GM23248 (cell line): ENCODE measurements at places on chromosomes 7 and 10.

DNA sequence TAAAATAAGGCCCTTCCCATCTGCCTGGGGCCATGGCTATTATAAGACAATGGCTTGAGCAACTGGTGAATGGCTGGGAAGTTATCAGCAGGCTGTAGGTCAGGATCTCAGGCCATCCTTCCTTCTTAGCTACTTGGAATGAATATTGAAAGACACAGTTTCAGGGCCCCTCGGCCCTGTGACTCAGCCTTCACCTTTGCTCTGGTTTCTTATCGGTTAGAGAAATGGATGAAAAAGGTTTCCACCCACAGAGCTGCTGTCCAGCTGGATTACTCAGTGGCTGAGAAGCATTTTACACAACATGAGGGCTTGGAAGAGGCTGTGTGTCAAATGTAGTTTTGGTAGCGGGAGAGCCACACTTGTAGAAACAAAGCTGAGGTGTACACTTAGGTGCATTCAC, 9.4 kb downstream of the ACSL5 start:
- peak; percentile 73 for DNase-seq

GRCh38 chr7:90061077-90061476, 93.2 kb upstream of the STEAP1 start:
- no peak for DNase-seq

DNA sequence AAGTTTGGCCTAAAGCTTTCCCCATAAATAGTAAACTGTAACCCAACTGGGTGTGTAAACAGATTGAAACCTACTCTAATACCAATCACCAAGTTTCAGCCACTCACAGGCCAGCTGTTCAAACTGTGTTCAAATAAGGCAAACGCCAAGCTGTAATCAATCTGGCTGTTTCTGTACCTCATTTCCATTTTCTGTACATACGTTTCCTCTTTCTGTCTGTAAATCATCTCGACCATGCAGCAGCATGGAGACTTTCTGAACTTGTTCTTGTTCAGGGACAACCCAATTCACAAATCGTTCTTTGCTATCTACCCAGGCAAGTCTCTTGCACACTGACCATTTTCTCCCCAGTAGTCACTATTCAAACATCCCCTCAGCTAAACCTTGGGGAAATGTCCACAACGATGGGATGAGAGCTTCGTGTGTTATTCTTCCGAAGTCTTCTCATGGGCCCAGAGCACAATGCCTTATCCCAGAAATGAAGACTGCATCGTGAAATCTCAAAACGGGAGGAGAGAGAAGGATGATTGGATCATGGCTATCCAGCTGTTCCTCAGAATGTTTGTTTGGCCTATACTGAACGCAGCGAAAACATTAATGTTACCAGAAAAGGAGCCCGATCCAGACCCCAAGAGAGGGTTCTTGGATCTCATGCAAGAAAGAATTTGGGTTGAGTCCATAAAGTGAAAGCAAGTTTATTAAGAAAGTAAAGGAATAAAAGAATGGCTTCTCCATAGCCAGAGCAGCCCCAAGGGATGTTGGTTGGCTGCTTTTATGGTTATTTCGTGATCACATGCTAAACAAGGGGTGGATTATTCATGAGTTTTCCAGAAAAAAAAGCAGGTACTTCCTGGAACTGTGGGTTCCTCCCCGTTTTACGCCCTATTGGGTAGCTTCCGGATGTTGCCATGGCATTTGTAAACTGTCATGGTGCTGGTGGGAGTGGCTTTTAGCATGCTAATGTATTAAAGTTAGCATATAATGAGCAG, 86.2 kb downstream of the SLC16A9 start:
- no peak for DNase-seq

DNA sequence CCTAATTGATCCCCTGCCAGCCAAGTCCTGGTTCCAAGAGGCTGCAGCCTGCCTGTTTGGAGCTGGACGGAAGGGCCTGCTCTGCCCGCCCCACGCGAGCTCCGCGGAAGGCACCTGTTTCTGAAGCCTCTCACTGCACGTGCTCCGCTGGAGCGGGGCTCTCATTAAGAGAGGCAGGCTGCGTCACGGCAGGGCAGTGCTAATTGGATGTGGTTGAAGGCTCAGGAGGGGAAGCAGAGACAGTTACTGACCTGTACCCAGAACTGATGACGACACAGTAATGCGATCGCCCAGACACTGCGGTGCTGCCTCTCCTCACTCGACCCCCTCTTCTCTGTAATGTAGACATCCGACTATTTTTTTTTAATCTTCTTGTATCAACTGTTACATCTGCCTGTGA, 411.1 kb upstream of the MGMT start:
- no peak for DNase-seq

DNA sequence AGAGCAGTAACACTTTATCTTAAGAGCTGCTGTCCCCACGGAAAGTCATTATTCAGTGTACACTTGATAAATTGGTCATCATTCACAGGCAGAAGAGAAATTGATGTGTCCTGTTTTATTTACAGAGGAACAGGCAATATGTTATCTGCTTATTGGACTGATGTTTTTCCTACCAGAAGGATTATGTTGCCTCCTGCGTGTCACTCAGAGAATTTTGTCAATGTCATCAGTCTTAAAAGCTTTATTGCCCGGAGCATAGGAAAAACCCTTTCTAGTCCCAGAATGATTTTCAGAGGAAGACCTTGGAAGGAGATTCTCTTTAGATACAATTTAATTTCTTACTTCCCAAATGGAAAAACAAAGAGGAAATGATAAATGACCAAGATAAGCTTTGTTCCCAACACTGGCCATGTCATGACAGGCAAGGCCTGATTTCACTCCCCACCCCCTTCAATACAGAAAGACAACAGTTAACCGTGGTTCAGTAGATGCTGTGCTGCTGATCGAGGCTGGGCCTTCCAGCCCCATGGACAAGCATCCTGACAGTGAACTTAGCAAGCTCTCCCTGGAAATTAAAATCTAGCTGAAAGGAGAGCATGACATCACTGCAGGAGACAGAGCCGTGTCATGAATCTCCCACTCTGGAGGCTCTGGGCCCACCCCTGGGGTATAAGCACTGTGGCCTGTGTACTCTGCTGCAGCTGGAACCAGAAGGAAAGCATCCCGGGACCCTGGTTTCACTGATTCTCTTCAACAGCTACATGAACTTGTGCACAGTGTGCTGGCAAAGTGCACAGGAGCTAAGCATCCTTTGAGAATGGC, 118.8 kb upstream of the LYZL2 start:
- DNase-seq = no peak

GRCh38 chr7:42164881-42165428, 72.1 kb downstream of the GLI3 start:
- no peak for DNase-seq

DNA sequence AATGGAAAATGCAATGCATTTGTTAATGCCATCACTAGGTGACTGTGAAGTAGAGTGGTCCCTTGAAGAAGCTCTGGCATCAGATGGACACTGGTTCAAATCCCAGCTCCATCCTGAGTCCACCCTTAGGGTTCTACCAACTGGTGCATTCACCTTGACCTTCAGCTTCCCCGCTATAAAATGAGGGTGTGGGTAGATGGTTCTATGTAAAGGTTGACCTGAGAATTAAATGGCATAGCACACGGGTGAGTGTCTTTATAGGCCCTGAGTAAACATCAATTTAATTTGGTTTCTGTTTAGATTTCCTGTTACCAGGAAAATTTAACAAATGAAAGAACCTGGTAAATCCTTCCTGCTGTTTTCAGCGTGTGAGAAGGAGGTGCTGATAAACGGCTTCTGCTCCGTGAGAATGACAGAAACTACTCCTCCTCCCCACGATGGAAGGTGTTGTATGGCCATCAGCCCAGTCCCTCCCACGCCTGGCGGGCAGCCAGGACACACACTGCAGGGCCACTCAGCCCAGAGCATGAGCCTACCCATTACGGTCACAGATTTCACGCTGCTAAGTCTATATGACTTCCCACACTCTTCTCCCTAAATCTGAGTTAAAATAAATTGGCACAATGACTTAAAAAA, 210.1 kb downstream of the TNS3 start:
- DNase-seq = no peak

GRCh38 chr10:3972460-3973301, 187.7 kb upstream of the KLF6 start:
- DNase-seq = peak; percentile 21

- peak; percentile 11 for DNase-seq
These were observed 149.8 kb downstream of the AKR1D1 start for GRCh38 chr7:138226001-138226476.

GRCh38 chr10:132689721-132690360, 96.1 kb downstream of the NKX6-2 start:
- DNase-seq = no peak

DNA sequence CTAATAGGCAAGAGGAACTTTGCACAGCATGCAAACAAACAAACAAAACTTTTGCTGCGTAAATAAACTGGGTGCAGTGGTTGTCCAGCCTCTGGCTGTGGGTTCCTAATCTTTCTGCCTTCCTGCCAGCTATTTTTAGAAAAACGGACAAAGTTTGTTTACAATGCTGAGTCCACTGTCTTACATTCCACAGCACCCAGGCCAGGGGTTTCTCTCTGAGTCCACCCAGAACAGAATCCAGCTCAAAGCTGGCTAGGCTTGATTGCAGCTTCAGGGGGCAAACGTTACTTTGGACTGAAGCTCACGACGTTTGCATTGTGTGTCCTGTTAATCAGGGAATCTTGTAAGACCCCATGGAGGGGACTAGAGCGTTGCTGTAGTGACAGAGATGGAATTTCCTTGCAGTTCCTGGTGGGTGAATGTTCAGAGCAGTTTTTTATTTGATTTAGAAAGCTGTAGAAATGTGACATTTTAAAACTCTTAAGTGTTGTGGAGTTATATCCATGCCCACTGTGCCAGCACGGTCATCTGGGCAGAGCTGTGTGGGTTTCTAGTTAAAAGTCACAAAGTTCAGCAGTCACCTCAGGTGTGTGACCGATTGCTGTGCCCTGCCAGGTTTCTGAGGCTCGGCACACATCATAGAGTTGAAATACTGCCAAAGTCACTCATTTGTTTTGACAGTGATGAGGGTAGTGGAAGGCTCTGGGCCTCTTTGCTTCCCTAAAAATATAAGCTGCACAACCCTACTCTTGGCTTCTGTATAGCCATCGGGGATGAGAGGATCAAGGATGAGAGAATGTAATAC, 247.0 kb downstream of the STK31 start:
- DNase-seq = no peak

GRCh38 chr10:32982911-32983909, 25.2 kb upstream of the ITGB1 start:
- DNase-seq = peak; percentile 96

GRCh38 chr10:102696736-102697135, 17.5 kb downstream of the ARL3 start:
- DNase-seq = no peak

DNA sequence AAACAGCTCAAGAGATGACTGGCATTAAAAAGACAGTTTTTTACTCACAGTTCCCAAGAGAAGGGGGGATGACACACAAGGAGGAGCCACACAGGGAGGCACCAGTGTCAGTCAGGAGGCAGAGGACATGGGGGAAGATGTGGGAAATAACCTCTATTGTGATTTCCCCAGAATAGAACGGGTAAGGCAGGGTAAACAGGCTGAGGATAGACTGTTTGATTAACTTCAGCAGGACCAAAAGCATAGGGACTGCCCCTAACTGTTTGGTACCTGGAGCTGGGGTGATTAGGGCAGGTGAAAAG, 60.7 kb downstream of the RAPGEF5 start:
- no peak for DNase-seq

DNA sequence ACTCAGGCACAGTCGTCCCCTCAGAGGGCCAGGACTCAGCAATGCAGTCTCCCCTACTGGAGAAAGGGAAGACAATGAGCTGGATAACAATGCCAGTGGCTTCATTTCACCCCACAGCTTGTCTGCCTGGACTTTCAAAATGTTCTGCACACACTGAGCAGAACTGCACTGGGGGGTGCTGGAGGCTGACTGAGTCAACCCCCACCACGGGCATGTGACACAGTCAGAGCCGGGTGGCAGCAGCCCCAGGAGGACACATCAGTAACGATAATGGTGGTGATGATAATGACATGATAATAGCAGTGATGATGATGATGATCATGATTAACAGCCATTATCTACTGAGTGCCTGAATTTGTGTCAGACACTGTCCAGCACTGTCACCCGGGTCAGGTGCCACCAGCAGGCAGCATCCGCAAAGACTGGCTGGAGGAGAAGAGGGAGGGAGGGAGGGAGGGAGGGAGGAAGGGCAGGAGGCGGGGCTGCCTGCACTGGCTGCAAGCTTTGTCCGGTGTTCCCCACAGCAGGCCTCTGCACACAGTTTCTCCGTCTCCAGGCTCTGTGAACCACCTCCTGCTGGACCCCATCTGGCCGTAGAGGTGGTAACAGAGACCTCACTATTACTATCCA, 67.4 kb downstream of the PLXNA4 start:
- no peak for DNase-seq

- peak; percentile 97 for DNase-seq
These were observed 46.6 kb upstream of the COL1A2 start for GRCh38 chr7:94348142-94348541.

DNA sequence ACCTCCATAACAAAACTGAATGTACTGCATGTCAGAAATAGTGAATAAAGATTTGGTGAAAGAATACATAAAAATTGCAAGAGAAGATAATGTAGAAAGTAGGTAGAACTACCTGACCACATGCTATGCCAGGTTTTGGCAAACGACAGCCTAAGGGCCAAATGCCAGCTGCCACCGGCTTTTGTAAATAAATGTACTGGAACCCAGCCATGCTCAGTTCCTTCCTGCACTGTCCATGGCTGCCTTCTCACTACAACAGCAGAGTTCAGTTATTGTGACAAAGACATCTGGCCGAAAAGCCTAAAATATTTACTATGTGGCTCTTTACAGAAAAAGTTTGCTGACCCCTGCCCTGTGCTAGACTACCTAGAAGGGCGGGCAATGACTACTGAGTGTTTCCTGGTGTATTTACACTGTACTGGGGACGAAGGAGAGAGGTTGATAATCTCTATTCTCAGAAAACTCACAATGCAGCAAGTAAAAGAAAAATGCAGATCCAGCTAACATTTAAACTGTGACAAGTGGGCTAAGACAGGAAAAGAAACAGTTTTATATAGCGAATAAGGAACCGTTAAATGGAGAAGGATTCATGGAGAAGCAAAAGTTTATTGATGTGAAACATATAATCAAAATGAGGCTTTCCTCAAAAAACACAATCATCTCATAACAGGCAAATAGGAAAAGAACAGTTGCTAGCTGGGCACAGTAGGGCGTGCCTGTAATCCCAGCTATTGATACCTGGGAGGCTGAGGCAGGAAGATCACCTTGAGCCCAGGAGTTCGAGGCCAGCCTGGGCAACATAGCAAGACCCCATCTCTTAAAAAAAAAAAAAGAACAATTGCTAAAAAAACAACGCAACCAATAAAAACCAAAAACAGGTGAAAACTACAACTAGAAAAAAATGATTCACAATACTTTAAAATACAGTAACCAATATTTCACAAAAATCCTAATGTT, 13.7 kb downstream of the KIN start:
- DNase-seq = no peak

DNA sequence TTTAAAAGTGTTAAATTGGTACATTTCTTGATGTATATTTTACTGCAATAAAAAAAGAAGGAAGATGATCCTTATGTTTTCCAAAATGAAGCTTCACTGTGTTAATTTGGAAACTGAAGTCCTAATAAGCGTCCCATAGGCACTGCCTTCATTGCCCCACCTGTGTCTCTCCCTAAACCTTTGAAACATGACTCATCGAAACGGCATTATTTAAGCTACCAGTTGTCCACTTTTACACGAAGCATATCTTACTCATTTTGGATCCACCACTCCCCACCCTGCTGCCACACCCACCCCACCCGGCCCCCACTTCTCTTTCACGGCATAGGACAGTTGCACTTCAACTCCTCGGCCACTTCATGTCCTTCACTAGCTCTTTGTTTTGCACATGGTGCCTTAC, 85.5 kb downstream of the KIAA1549 start:
- DNase-seq = no peak
